AG20443 (cell line): ENCODE measurements at places on chromosomes 2 and 18.

DNA sequence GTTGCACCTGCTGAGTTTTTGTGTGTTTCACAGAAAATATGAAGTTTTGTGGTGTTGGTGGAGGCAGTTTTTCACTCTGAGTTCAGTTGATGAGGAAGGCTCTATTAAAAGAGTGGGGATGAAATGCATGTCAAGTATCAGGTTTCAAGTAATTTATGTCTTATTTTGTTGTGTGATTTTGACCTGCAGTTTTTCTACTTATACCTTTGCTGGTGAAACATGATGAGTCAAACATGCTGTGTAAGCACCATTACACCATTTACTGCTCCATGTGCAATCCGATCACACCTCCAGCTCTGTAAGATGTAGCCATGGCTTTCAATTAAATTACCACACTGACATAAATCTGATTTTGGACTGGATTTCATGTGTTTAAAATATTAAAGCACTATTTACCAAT lies 174.5 kb upstream of the ZEB2 start:
- no peak for DNase-seq

DNA sequence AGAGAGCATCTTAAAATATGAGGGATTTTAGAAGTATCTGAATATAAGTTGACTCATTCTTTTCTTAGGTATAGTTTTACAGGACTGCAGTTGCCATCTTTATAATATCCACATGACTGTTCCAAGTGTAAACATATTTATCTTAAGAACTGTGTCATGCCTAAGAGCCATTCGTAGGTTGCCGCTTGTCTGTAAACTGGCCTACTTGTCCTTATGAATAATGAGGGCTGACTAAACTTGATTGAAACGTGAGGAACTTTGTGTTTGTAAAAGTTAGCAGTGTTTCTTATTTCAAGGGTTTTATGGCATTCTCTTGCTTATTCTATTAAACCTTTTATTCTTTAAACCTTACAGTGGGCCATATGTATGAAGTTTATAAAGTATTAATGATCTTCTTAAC lies 99.6 kb downstream of the MAP3K20 start:
- DNase-seq = no peak

- peak; percentile 24 for DNase-seq
These were observed 116.3 kb downstream of the ZNF532 start for GRCh38 chr18:58980991-58981390.

GRCh38 chr2:108786354-108787215 lies at the start of gene CCDC138:
CCDC138 (plus strand) TSS chr2:108786771; CDS start chr2:108786823, 52 bp downstream.
- DNase-seq = peak; percentile 99

- DNase-seq = no peak
These were observed 458.6 kb upstream of the DCC start for GRCh38 chr18:51881394-51881793.

DNA sequence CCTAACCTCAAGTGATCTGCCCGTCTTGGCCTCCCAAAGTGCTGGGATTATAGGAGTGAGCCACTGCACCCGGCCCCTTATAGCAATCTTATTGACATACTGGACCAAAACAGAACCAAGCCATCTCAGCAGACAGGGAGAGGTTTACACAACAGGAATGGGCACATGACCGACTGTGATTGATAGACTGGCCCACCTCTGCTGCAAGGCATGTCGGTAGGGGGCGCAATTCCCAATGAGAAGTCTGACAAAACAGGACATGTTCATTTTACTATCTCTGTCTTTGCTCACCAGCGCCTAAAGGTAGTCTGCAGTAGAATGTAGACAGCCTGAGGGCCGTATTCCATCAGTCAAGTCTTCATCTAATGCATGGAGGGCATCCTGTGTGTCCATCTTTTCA lies 2.0 kb downstream of the LYPD6B start:
- no peak for DNase-seq

GRCh38 chr2:207133820-207134519 lies 31.8 kb downstream of the KLF7 start:
- DNase-seq = peak; percentile 63

GRCh38 chr18:24930478-24930877 lies 421.5 kb downstream of the ZNF521 start:
- DNase-seq = no peak

- peak; percentile 56 for DNase-seq
These were observed 127.4 kb downstream of the ARHGEF4 start for GRCh38 chr2:130963849-130964793.

DNA sequence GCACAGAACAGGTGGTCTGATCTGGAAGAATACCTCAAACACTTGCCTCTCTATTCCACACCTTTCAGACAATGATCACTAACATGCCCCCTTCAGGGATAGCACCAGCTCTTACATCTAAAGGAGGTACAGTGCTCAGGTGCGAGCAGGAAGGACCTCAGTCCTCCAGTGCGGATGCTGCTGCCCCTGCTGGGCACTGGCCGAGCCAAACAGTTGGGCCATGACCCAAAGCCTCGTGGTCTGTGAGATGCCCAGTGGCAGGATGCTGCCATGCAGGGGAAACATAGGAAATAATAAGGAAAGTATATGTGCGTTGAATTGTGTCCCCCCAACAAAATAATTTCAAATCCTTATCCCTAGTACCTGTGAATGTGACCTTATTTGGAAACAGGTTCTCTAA lies 243.7 kb downstream of the NDUFA10 start:
- no peak for DNase-seq
